ENCODE measurements at places on chromosomes 4 and X.

- DNase-seq = no peak
Observed at GRCh38 chrX:10243106-10243505, 86.3 kb downstream of the CLCN4 start.

GRCh38 chr4:171928336-171928735 is 115.1 kb downstream of the GALNTL6 start:
- no peak for DNase-seq

GRCh38 chr4:163515198-163515597 is 20.7 kb downstream of the TMA16 start:
- DNase-seq = no peak

- no peak for DNase-seq
Observed at GRCh38 chr4:19807505-19807904, 444.2 kb upstream of the SLIT2 start.

DNA sequence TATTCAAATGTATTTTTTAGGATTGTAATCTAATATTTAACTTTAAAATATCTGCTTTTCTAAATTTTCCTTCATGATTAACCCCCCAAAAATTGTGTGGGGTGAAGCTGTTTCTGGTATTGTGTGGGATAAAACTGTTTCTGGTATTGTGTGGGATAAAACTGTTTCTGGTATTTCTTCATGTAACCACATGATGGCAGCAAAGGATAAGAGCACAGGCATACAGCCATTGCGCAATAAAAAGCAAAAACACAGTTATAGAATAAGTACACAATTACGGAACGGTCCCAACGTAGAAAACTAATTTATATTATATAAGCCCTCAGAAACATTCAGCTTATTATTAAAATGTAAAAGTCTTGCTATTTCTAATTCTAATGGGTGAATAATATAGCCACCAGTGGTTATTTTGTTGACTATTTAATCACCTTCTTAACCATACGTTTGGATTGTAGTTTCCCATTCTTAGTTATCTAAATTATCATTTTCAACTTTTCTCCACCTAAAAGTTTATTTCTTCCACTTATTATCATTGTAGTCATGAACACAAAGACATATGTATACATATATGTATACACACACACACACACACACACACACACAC is 333.9 kb upstream of the FSTL5 start:
- no peak for DNase-seq

GRCh38 chr4:64642936-64643335 is 233.7 kb upstream of the TECRL start:
- DNase-seq = no peak

GRCh38 chrX:133607419-133608348 is 192.4 kb upstream of the GPC4 start:
- no peak for DNase-seq

GRCh38 chr4:125191232-125191631 is 123.5 kb upstream of the FAT4 start:
- no peak for DNase-seq

- DNase-seq = no peak
Observed at GRCh38 chr4:174254613-174255012, 28.9 kb downstream of the FBXO8 start.

DNA sequence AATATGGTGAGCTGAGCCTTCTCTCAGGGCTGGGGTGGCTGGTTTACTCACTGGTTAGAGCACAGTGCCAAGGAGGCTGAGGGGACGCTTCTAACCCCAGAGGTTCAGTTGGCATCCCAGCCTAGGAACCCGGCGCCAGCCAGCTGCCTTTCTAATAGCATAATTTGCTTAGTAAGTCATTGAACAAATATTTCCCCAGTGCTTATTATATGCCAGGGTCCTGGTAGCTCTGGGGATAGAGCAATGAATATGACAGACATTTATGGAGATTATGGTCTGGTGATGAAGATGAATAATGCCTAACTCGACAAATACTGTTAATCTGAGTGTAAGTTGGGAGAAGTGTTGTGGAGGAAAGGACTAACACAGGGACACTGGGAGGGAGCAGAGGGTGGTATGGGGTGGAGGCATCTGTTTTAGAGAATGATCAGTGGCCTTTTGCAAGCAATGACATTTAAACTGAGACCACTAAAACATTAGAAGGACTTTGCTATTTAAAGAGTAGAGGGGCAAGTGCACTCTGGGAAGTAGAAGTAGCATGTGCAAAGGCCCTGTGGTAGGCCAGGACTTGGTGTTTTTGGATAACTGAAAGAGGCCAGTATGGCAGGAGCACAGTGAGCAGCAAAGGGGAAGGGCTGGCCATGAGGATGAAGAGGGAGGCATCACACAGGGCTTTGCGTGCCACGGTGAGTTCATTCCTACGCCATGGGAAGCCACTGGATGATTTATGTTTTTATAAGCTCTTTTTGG is 71.9 kb downstream of the ATG4A start:
- DNase-seq = no peak

DNA sequence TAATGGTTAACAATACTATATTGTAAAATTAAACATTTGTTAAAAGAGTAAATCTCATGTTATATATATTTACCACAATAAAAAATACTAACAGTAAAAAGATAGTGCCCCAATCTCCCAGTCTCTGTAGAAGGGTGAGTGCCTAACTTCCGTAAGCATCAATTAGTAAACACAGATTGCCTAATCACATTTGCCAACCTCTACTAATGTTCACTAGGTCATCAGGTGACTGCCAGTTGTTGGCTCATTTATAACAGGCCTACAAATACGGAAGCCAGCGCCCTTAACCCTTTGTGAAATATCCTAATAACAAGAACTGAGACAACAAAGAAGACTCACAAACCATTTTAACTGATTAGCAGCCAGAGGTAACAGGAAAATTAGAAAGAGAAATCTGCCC is 345.1 kb downstream of the INPP4B start:
- DNase-seq = no peak

GRCh38 chr4:101753721-101754120 is 36.8 kb upstream of the BANK1 start:
- DNase-seq = no peak

DNA sequence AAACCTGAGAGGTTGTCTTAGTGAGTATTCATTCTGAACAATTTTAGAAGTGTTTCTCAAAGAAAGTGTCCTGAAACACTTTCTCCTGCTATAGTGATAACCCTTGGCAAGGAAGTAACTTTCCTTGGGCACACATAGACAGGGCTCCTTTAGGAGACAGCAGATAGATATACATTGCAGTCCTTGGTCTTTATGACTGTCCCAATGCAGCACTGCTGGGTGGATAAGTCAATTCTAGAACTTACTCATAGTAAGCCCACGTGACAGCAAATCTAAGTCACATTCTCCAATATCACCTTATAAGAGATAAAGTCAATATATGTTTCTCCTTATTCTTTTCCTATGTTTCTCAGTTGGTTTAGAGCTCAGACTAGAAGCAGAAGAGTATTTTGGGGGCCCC is 46.7 kb downstream of the GPRASP3 start:
- no peak for DNase-seq

DNA sequence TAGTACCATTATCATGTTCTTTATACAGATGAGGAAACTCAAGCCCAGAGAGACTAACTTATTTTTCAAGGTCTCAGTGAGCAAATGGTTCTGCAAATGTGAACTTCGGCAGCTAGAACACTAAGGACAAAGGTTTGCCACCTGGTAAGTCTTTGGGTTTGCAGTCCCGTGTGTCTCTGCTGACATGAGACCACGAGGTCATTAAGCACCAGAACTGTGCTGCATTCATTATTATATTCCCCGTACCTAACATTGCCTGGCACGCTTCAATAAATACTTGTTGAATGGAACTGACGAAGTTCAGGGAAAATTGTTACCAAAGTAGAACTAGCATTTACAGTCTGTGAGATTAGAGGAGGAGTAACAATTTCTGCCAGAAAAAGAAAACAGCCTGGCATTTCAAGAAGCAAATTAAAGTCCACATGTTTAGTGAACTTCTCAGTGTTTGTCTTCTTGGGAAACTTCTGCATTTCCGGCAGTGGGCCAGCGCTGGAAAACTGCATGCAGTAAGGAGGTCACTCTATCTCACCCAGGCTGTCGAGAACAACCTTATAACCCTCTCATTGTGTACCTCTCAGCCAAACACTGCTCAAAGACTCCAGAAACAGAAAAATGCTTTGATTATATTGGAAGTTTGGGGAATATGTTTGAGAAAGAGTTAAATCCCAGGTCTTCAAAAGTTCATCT is 67.4 kb upstream of the CPEB2 start:
- DNase-seq = no peak

DNA sequence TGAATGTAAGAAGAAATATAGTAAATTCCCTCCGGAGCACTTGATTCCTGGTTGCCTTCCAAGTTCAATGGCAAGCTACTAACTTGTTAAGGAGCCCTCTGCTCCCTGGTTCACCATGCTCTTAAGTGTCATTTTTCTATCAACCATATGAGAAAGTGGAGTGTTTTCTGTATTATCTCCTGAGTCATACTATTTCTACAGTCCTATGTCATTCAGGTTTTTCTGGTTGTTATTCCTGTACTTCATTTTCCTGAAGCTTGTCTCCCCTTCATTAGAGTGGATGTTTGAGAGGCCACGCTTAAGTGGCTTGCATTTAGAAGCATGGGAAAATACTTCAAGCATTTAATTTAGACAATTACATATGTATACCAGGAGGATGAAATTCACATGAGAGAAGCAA is 14.7 kb upstream of the EPGN start:
- no peak for DNase-seq

DNA sequence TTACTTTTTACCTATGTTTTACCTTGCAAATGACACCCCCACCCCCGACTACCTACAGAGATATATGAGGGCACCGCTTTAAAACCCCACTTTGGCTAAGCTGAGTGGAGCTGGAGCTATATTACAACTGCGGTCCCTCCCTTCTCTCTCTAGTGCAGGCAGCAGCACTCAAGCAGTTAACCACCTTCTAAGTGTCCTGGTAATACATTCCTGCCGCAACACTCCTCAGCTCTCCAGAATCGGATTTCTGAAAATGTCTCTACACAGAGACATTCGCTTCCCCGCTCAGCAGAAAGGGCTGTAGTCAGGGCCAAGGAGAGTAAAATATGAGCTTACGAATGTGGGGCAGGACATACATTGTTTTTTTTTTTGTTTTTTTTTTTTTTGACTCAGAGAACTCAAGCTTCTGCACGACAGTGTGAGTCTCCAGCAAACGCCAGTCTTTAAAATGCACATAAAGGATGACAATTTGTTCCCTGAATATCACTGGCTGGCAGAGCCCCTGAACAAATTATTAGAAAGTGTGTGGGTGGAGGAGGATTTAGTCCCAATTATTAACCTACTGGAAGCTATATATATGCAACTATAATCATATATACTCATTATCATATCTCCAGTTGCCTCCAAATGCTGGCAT is 287.0 kb upstream of the TET2 start:
- no peak for DNase-seq

GRCh38 chrX:72316408-72317110 is 10.8 kb upstream of the CITED1 start:
- DNase-seq = no peak

DNA sequence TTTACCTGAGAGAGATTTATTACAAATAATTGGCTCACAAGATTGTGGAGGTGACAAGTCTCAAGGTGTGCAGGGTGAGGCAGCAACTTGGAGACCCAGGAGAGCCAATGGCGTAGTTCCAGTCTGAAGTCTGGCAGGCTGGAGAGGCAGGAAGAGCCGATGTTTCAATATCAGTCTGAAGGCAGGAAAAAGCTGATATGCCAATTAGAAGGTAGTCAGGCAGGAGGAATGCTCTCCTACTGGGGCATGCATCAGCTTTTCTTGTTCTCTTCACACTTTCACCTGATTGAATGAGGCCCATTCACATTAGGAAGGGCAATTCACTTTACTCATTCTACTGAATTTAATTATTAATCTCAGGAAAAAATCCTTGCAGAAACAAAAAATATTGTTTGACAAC is 1351.7 kb upstream of the ADGRL3 start:
- DNase-seq = no peak
